ENCODE measurements at places on chromosomes 5 and 9.

- DNase-seq, result no peak
Observed at GRCh38 chr5:145797336-145797735, 37.8 kb downstream of the PRELID2 start.

DNA sequence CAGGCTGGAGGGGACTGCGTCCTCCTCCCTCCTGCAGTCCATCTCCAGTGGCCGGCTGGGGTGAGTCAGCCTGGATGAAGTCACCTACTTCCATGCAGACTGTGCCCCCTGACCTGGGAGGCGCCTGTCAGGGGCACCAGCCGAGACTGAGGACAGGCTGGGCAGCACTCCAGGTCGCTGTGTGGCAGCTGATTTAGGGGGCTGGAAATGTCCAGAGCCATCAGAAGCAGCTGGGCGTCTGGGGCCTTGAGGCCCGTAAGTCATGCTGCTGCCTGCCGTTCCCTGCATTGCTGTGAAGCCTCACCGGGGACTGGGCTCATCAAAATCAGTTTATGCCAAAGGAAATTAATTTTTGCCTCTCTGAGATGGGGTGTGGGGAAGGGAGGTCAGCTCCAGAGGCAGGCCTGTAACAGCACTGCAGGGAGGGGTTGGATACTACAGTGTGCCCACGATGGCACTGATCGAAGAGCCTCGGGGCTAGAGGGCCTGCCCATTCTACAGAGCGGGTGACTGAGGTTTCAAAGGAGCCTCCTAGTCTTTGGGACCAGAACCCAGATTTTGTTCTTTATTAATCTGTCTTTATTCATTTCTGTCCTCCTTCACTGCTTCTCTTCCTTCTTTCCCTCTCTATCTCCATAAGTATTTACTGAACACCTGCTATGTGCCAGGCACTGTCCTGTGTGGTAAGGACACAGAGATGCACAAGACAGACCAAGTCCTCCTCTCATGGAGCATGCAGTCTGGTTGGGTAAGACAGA is 70.4 kb upstream of the PSD2 start:
- no peak for DNase-seq

GRCh38 chr5:131328536-131329285 is 64.9 kb downstream of the CDC42SE2 start:
- no peak for DNase-seq

- peak; percentile 43 for DNase-seq
Observed at GRCh38 chr9:747567-747966, 93.9 kb upstream of the DMRT1 start.

GRCh38 chr9:137459601-137460362 is 648 bp upstream of the NSMF start:
- no peak for DNase-seq

- no peak for DNase-seq
Observed at GRCh38 chr5:54177058-54177457, 133.3 kb downstream of the ARL15 start.

DNA sequence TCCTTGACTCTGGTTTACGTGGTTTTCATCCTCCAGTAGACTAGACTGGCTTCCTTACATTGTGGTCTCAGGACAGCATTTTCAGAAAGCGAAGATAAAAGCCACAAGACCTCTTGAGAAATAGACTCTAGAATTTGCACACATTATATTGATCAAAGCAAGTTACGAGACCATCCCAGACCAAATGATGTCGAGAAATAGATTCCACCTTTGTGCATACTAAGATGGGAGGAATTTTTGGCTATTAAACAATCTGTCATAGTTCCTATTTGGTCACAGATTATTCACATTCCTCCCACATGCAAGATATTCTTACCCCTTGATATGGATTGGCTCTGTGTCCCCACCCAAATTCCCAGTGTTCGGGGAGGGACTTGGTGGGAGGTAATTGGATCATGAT is 65.6 kb downstream of the TEX10 start:
- DNase-seq, result no peak

Measured in hematopoietic multipotent progenitor cell treated with erythropoietin and hydrocortisone succinate and interleukin-3 and kit ligand, for 8 days (in vitro differentiated cells).